ENCODE measurements at places on chromosomes 7 and 10.

DNA sequence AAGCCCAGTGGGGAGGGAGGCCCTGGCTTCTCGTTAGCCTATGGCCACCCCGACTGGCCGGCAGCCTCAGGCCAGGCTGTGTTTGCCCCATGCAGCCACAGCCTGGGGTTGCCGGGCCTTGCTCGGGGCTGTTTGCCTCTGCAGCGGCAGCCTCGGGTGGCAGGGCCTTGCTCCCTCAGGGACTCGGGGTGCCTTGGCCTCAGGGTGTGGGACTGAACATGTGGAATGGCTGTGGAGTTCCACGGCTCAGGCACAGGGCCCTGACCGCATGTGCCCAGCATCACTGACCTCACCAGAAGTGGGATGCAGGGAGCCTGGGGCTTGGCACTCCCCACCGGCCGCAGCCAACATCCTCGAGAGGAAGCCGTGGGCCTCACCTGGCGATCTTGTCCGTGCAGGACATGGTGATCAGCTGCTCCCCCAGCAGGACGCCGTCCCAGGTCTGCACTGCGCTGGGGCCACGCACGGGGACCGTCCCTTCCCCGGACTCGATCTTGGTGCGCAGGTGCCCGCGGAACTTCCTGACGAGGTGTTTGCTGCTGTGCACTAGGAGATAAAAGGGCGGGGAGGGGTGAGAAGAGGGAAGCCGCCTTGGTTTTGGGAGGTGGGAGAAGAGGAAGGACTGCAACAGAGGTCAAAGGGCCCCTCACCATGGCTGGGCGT is 160.5 kb downstream of the WDR37 start:
- DNase-seq, result no peak

DNA sequence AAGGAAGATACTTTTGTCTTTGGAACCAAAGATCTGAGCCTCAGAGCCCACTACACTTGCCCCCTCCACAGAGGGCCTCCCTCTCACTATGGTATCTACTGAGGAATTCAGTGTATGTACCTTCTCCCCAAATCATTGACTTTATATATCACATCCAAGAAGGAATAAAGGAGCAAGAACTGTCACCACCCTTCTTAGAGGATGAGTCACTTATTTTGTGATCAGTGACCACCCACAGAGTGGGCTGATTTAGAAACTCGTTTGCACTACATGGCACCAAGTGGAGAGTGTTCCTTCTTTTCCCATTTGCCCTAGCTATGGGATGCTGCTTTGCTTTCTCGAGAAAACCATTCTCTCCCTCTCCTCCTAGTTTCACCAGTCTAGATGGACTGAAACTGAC is 5.7 kb downstream of the TMEM243 start:
- no peak for DNase-seq

- DNase-seq, result no peak
These were observed 2.3 kb upstream of the JAKMIP3 start for GRCh38 chr10:132063432-132063831.

DNA sequence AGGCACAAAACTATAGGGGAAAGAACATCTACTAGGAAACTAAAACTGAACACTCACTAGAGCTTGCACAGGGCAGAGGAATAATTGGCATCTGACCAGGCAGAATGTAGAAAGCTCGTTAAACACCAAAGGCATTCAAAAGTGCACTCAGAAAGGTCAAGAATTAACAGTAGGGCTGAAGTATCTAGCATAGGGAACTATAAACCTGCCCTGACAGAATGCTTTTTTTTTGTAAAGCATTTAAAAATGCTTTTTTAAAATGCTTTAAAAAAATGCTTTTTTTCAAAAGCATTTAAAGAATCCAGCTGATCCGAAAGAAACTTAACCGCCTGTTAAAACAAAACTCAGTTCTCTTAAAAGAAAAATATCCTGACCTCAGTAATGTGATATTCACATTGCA is 74.6 kb upstream of the EGFR start:
- no peak for DNase-seq

- no peak for DNase-seq
These were observed 225.2 kb downstream of the XPNPEP1 start for GRCh38 chr10:109698086-109698485.

DNA sequence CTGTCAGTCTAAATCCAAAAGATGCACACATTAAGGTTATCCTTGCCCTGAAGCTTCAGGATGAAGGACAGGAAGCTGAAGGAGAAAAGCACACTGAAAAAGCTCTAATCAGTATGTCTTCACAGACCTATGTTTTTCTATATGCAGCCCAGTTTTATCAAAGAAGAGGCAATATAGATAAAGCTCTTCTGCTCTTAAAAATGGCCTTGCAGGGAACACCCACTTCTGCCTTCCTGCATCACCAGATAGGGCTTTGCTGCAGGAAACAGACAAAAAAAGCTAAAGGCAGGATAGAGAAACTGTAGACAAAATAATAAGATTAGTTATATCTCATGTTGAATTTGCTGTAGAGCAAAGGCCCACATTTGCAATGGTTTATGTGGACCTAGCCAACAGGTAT is 14.9 kb upstream of the IFIT1B start:
- DNase-seq, result no peak

- DNase-seq, result no peak
These were observed 212.6 kb upstream of the FZD8 start for GRCh38 chr10:35854661-35855060.

GRCh38 chr7:66697449-66698438 is 42.8 kb upstream of the RABGEF1 start:
- peak; percentile 64 for DNase-seq

- no peak for DNase-seq
These were observed 8.0 kb downstream of the DNAJC9 start for GRCh38 chr10:73238990-73239566.

DNA sequence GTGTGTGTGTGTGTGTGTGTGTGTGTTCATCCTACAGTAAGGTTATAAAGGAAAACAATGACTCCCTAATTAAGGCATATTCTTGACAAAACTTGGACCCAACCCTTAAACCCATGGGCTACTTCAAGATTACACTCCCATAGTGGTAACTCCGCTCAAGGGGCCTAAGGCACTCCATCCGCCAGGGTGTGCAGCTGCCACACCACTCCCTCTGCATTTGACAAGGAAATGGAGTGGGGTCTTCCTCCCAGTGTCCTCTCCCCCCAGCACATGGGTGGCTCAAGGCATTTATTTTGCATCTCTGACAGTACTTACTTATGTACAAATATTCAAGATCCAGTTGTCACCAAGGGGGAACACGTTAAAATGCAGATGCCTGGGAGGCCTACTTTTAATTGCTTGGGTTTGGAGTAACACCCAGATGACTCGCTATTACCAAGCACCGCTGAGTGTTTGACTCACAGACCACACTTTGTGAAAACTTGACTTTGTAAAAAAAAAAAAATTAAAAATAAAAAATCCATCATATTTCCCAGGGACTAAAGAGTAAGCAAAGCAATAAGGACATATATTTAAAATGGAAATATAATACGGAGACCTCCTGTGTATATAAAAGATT is 53.0 kb upstream of the AGR3 start:
- DNase-seq, result peak; percentile 32

GRCh38 chr7:70640266-70640833 is 491.6 kb upstream of the GALNT17 start:
- peak; percentile 37 for DNase-seq

- no peak for DNase-seq
These were observed 62.2 kb downstream of the KCNMA1 start for GRCh38 chr10:77575271-77576006.

GRCh38 chr7:121608785-121609184 is 212.7 kb upstream of the FAM3C start:
- no peak for DNase-seq

DNA sequence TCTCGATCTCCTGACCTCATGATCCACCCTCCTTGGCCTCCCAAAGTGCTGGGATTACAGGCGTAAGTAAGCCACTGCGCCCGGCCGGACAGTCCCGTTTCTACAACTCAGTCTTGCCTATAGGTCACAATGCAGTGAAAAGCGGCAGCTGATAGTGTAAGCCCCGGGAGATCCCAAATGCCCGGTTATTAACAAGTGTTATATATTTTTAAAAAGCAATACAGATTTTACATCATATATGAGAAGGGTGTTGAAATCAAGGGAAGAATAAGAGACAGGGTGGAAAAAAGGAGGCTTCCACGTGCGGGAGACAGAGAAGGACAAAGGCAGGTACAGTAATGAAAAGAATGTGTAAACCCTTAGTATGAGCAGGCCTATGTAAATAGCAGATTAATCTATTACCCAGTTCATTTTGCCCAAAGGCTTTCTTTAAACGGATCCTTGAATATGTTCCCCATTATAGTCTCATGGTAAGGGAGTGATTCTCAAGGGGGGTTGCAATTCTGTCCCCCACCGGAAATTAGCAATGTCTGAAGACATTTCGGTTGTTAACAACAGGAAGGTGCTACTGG is 170.8 kb downstream of the PDE1C start:
- no peak for DNase-seq

- no peak for DNase-seq
These were observed 42.5 kb upstream of the LCOR start for GRCh38 chr10:96789571-96790108.

- DNase-seq, result no peak
These were observed 36.7 kb downstream of the C10orf143 start for GRCh38 chr10:130073912-130074311.

DNA sequence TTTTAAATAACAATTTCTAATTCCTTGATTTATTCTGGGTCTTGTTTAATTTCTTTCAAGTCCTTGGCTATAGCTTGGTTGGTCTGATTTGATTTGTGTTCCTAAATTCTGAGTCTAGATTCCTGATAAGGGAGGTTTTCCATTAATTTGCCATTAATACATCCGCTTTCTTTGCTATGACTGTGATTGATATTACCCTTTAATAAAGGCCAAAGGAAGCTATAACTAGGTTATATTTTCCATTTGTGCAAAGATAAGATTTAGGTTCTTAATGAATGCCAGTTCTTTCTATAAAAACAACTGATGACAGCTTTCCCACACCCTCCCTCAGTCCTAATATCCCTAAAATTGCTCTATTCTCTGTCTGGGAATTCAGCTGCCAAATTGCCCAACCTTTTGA is 28.2 kb downstream of the NDUFB2 start:
- DNase-seq, result no peak

DNA sequence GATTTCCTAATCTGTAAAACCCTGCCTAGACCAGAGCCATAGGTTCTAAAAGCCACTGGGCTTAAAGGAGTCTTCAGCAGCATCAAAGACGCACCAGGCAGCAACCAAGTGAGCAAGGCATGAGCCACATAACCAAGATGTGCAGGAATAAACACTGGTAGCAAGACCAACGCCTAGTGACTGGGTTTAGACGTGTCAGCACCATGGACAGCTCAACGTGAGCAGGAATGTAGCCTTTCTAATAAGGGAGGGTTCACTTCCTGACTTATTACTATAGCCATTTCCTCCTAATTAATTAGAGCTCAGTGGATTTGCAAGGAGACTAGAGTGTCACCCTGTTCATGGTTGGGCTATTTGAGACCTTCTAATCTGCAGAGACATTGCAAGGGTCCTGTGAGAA is 223.7 kb downstream of the LHFPL3 start:
- DNase-seq, result peak; percentile 13

- DNase-seq, result no peak
These were observed 647.7 kb upstream of the GALNT17 start for GRCh38 chr7:70484255-70484654.

- DNase-seq, result peak; percentile 92
These were observed 234.5 kb downstream of the PARD3 start for GRCh38 chr10:34580643-34581042.

DNA sequence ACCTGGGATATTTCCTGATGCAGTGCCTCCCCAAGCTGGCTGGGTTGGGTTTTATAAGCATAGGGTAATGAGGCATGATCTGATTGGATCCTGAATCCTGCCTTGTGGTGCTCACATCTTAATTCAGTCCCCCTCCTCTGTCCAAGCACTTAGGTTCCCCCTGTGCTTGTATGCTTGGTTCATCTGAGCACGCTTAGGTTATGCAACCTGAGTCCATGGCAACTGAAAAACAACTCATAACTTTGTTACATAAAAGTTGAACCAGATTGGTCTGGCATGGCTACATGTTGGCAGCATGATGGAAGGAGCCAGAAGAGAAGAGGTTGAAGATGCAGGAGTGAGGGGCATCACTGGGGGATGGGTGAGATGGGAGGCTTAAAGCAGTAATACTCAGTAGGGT is 57.3 kb upstream of the OSBPL3 start:
- DNase-seq, result no peak

GRCh38 chr10:69160809-69161241 is 19.2 kb upstream of the SUPV3L1 start:
- peak; percentile 38 for DNase-seq

DNA sequence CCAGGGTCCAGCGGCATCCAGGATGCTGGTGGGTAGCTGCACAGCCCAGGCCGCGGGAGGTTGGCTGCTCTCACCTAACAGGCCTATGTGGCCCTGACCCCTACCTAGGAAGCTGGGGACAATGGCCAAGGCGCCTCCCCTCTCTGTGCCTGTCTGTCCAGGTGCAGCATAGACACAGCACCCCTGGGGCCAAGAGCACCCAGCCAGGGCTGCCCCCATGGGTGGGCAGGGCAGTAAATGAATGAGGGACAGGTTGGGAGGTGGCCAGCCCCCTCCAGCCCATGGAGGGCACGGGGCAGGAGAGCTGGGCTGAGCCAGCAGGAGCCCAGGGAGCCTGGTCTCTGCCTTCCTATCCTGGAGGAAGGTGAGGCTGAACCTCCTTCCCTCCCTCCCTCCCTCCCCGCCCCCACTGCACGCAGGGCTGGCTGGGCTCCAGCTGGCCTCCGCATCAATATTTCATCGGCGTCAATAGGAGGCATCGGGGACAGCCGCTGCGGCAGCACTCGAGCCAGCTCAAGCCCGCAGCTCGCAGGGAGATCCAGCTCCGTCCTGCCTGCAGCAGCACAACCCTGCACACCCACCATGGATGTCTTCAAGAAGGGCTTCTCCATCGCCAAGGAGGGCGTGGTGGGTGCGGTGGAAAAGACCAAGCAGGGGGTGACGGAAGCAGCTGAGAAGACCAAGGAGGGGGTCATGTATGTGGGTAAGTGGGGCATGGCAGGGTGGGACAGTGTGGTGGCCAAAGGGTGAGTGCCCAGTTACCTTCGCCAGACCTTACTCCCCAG is at the start of gene SNCG:
SNCG (plus strand) TSS at position 484 of the 785 bp plus-strand sequence; CDS start at position 583, 99 bp downstream.
- DNase-seq, result no peak

DNA sequence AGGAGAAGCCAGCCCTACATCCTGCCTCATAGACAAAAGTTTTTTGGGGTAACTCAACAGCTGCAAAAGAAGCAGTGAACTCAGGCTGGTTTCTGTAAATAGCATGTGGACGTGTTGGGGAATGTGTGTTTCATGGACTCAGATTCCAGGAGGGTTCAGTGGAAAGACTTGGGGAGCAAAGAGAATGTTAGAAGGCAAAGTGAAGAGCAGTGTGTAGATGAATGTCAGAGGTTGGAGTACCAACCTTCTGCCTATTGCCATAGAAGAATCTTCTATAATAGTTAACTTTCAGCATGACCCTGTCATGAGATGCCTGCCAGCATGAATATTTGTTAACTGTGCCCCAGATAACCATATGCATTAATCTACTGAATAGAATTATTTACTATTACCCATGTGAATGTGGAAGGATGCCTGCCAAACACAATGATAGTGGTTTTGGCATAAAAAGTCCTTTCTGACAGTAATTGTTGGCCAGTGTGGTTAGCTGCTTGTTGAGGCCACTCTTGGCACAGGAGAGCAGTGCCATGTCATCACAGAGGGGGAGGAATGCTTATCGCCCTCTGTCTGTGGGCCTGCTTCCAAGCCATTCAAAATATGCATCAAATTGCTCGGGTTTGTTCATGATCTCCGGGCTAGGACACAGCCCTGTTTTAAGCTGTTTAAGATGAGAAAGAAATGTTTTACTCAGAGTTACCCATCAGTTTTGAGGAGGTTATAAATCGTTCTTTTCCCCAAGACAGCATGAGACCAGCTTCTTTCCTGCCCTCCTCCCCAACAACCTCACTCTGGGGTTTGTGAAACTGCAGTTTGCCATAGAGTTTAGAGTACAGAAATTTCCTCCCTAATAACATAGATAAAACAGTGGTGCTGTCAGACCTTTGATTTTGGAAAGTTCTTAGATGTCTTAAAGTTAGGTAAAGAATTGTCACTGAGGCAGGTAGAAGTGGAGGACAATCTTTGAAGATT is 165.3 kb downstream of the WNT2 start:
- peak; percentile 83 for DNase-seq

All from HT1080 (cell line).